Skin of body (tissue), 3 donors: ENCODE measurements at places on chromosomes 4 and X.

- no peak for DNase-seq
Observed at GRCh38 chr4:185119927-185120630, 23.0 kb upstream of the SLC25A4 start.

- no peak for DNase-seq
Observed at GRCh38 chr4:10809905-10810304, 125.3 kb upstream of the CLNK start.

GRCh38 chrX:7316887-7317286 is 168.9 kb upstream of the PUDP start:
- DNase-seq: peak; percentile 51

- DNase-seq: no peak
Observed at GRCh38 chrX:72038016-72038415, 93.7 kb downstream of the RTL5 start.

DNA sequence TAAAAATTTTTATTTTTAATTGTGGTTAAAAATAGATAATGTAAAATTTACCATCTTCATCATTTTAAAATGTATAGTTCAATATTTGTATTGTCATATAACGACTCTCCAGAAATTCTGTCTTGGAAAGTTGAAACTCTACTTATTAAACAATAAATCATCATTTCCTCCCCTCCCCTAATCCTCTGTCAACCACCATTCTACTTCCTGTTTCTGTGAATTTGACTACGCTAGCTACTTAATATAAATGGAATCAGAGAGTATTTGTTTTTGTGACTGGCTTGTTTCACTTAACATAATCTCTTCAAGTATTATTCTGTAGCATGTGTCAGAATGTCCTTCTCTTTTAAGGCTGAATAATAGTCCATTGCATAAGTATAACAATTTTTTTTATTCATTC is 729.0 kb upstream of the AADAT start:
- DNase-seq: no peak

- no peak for DNase-seq
Observed at GRCh38 chr4:79613269-79613935, 205.4 kb upstream of the GK2 start.

GRCh38 chr4:109072595-109072994 is 229.9 kb downstream of the COL25A1 start:
- DNase-seq: peak; percentile 76

- no peak for DNase-seq
Observed at GRCh38 chr4:112532267-112532666, 16.3 kb upstream of the NEUROG2 start.

- no peak for DNase-seq
Observed at GRCh38 chrX:153592966-153593688, 5.8 kb downstream of the CCNQ start.

GRCh38 chr4:136829280-136829679 is 703.0 kb downstream of the PCDH18 start:
- no peak for DNase-seq

GRCh38 chrX:17377091-17377717 is 2.2 kb downstream of the NHS start:
- peak; percentile 7 for DNase-seq

DNA sequence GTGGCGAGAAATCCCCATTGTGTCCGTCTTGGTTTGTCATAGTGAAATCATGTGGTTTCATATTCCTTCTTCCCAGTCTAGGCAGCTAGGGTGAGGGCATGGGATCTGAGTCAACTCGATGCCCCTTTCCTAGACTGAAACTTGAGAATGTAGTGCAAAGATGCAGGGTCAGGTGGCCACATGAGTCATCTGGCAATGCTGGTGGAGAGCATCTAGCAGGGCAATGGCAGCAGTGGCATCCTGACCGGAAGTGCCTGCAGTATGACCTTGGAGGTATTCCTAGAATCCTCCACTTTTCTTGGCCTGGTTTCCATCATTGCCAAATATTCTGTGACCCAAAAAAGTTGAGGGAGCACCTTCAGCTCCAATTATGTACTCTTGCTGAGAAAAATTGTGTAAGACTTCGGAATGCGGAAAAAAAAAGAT is 39.1 kb upstream of the TMEM184C start:
- no peak for DNase-seq

DNA sequence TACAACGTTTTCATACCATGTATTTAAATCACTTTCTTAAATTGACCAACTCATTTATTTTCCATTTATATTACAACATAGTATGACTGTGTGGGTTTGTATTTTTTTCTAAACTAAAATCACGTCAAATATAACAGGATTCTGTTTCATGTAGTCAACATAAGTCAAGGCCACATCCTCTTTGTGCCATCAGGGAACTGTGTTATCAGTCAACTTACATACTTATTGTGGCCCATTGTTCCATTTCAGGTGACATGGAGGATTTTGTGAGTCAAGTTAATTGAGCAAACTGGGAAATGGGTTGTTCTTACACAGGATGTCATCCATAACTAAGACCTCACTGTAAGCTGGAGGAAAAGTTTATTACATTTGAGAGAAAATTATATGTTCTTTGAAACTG is 35.9 kb downstream of the STK26 start:
- DNase-seq: no peak

- no peak for DNase-seq
Observed at GRCh38 chr4:182205306-182205705, 37.9 kb upstream of the TENM3 start.

DNA sequence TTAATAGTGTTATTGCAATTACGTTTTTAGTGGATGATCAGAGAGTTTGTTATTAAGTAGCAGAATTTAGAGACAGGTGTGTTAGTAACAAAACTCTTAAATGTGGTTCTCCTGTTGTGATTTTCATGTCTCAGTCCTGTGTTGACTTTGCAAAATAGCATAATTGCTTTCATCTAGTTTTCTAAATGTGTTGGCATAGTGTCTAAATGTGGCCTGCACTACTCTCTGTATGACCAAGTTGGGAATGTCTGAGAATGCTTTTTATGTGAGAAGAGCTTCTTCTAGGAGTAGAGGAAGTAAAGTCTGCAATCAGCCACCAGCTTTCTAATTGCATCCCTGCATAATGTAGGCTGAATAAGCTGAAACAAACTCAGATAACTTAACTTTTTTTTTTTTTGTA is 158.6 kb upstream of the FAT1 start:
- DNase-seq: no peak

DNA sequence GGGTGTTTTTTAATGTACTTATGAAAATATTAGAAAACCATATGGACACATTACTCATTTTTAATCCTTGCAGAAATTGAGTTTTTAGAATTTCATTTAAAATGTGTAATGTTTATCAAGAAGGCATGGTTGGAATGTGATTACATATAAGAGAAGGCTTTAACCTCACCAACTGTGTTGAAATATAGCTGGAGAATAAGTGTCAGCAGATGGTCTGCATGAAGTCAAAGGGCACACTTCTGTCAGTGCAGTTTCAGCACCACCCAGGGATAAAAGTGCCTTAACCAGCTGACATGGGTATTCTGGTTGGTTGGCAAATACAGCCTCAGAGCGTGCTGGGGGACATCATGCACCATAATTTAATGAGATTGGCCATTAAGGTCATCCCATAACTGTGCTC is 21.2 kb upstream of the ANTXR2 start:
- no peak for DNase-seq

DNA sequence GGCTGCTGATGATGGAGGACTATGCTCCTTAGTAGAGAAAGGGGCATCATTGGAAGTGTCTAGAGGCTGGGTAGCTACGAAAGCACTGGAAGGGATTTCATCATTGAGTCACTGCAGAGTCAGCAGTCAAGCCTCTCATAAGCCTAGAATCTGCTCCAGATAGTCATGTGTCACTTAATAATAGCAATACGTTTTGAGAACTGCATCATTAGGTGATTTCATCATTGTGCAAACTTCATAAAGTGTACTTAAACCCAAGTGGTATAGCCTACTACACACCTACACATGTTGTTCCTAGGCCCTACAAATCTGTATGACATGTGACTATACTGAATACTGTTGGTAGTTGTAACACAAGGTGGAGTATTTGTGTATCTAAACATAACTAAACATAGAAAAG is 165.6 kb downstream of the PTTG2 start:
- DNase-seq: no peak

GRCh38 chr4:66949419-66949818 is 595.9 kb downstream of the CENPC start:
- no peak for DNase-seq

- DNase-seq: no peak
Observed at GRCh38 chr4:71243091-71243833, 95.6 kb upstream of the SLC4A4 start.

GRCh38 chrX:132411310-132411977 is 77.4 kb downstream of the MBNL3 start:
- no peak for DNase-seq

DNA sequence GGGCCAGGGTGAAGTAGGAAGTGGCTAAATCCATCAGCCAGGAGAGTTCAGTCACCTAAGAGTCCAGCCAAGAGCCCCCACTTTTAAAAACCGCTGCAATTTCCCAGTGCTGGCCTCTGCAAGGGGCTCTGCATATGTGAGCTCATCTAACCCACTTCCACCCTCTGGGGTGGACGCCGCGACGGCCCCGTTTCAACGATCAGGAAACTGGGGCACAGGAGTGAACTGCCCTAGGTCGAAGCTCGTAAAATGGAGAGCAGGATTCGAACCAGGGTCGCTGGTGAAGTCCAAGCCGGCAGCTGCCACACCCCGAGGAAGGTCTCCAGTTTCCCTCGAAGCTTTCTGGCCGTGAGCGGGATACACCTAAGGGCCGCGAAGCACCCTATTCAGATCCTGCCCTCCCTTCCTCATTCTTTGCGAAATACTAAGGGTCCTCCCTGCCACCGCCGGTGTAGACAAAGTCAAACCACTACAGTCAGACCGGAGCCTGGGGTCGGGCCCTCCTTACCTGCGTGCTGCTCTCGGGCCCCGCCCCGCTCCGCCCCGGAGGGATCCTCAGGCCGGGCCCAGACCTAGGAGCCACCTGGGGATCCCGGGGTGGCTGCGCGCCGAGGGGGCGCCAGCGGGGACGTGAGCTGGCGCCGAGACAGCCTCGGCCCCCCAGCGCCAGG is 446 bp downstream of the EVC2 start:
- DNase-seq: no peak

DNA sequence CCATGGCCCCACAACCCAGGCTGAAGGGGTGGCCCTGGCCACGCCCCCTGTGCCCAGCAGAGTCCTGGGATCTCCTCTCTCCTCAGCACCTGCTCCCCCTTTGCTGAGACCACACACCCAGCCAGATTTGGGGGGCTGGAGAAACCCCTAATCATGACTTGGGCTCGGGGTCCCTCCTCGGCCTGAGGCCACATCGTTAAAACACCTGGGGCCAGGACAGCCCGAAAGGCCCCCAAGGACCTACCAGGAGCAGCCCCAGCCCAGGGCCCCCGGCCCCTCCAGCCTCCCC is 116.7 kb downstream of the FAM53A start:
- no peak for DNase-seq

DNA sequence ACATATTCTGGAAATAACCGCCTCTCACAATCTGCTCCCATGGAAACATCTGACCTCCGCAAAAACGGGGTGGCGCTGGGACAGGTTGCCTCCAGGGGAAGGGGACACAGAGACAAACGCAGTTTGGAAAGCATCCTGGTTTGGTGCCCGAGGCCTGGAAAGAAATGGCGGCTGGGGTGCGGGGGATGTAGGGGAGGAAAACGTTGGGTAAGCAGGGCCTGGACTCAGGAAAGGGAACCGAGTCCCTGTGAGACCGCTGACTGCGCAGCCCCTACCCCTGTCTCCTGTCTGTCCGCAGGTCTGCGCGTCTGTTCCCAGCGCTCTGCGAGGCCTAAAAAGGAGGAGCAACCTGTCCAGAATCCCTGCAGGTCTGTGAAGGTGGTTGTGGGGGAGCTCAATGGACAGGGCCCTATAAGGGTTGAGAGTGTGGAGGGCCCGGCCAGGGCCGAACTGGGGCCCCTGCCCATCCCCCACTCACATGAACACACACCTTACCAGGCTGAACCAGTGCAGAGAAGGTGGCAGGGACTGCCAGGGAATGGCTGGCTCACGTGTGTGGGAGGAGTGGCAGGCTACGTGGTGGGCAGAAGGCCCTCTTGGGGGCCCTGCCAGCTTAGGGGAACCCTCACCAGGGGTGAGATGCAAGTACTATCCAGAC is 672 bp downstream of the TCEAL3 start:
- no peak for DNase-seq

GRCh38 chrX:46912603-46913491 is 626 bp downstream of the JADE3 start:
- no peak for DNase-seq

DNA sequence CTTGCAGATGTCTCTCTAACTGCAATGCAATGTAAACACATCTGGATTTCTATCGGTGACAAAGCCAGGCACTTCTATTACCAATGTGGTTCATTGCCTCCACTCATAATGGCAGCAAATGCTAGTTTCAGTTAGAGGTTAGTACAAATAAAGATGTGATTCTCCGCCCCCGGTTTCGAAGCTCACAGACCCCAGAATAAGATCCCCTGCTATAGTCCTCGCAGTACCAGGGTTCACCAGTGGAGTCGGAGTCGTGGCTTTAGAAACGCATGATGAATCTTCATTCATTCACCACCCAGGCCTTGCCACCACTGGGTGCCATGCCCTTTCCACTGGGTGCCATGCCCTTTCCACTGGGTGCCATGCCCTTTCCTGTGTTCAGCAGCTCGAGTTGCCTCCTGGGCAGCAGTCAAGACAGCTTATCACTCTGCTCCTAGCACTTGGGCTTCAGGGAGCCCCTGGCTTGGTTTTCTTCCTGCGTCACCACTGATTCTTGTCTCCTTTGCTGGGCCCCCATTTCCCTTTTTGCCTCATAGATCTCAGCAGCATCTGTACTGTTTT is 3.5 kb upstream of the NAA10 start:
- DNase-seq: no peak

DNA sequence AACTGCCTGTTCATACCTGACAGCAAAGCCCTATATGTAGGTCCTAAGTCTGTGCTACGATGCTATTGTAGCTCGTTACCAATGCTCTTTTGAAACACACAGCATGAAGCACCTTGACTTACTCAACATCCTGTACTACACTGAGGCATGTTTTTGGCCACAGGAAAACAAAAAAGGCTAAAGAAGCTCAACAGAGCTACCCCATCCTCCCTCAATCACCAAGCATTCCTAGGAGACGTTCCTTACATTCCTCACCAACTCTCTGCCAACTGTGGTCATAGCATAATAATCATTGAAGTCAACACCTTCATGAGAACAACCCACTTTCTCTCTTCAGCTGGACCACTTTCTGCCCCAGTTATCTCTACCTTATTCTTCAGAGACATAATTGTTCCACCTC is 73.7 kb upstream of the SLC25A43 start:
- DNase-seq: no peak

GRCh38 chr4:3674479-3674851 is 91.7 kb upstream of the ADRA2C start:
- DNase-seq: no peak

GRCh38 chrX:106415276-106415895 is 196.4 kb upstream of the RADX start:
- DNase-seq: no peak

GRCh38 chr4:71602289-71602900 is 181.5 kb downstream of the GC start:
- DNase-seq: no peak

DNA sequence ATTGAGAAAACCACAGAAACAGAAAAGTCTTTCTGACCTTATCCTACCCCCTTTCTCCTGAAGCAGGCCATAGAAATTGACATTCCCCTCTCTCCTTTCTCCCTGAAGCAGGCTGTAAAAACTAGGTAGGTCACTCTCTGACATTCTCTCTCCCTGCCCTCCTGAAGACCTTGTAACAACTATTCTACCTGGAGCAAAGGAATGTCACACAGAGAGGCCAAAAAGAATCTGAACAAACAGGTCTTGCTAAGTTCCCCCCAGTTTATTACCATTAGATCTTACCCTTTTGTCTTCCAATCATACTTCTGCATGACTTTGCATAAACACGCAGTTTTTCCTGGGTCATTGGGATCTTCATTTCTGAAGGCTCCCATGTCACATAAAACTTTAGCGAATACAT is 198.3 kb upstream of the GYPA start:
- no peak for DNase-seq
